ENCODE measurements at places on chromosomes 3 and 15. TPM values are rescaled to one million over a fixed set of nuclear protein-coding genes. Genes with fewer than 3 reads are reported as not detected.

- H3K27ac ChIP-seq: no peak overlapping the region
- no peak overlapping the region for H3K4me3 ChIP-seq
- no peaks in the 10 kb centered on the region for H3K27me3 ChIP-seq
Measured at GRCh38 chr3:152104847-152105415, 163.8 kb upstream of the MBNL1 start.

- H3K4me3 ChIP-seq: no peak overlapping the region
- H3K36me3 ChIP-seq: no peaks in the 10 kb centered on the region
- H3K27ac ChIP-seq: no peak overlapping the region
- peaks cover 6% of the 10 kb centered on the region for H3K4me1 ChIP-seq
- DNase-seq: no peak
Measured at GRCh38 chr3:129007792-129008191, 6.7 kb downstream of the EFCC1 start.

DNA sequence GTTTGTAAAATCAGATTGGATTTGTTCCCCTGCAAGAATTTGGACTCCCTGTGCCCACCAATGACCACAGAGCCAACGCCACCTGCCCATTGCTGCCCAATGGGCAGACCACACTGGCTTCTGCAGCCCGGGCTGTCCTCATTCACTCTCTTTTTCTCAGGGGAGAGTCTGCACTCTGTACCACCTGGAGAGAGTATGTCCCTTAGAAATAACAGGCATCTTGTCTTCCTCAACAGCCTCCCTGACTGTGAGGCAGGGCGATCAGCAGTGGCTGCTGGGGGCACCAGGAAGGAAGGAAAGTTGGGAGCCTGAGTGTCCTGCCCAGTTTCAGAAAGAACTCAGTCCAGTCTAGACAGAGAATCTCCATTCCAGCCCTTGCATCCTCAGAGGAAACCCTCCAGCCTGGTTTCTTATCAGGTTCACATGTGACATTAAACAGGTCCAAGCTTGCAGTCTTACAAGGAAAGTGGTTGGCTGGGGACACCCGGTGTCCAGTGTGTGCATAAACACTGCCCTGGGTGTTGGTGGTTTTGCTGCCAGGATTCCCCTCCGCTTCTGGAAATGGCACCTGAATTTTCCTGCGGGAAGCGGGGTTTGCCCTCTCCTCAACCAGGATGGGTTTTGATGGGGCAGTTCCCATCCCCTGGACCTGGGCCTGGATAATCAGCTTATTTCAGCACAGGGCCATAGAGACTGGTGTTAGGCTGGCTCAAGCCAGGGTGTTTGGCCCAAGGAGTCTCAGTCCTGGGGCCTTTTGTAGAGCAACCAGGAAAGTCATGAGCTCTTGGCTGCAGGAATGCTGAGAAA is 37.2 kb downstream of the SSUH2 start:
- no peak overlapping the region for H3K4me3 ChIP-seq
- H3K27ac ChIP-seq: no peak overlapping the region
- no peaks in the 10 kb centered on the region for H3K36me3 ChIP-seq
- no peaks in the 10 kb centered on the region for H3K4me1 ChIP-seq
- no peak for DNase-seq

Gene THRB
- not detected for polyA plus RNA-seq

DNA sequence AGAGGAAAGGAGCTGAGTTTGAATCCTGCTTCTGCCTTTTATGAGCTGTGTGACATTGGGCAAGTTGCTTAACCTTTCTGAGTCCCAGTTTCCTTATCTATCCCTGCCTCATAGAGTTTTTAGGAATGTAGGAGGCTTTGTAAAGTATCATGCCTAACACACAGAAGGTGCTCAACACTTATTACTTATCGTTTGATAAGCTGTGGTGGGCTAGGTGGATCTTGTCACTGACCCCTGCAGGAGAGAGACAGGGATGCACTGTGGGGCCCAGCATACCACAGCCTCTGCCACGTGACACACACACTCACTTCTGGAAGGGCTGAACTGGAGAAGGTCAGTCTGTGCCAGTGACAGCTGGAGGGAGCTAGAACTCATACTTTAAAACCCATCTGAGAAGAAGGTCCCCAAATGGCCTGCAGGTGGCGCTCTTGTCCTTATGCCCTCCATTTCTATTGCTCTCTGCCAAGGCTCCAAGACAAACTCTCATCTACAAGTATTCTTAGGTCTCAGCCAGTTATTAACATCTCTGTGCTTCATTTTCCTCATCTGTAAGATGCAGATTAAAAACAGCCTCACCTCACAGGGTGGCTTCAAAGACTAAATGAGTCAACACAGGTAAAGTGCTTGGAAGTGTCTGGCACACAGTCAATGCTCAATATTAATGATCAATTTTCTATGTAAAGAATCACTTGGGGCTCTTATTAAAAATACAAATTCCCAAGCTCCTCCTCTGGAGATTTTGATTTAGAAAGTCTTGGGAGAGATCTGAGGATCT is 57.5 kb upstream of the HACD2 start:
- H3K27ac ChIP-seq: no peak overlapping the region
- DNase-seq: peak; percentile 66
- no peaks in the 10 kb centered on the region for H3K27me3 ChIP-seq
- no peak overlapping the region for H3K4me3 ChIP-seq

DNA sequence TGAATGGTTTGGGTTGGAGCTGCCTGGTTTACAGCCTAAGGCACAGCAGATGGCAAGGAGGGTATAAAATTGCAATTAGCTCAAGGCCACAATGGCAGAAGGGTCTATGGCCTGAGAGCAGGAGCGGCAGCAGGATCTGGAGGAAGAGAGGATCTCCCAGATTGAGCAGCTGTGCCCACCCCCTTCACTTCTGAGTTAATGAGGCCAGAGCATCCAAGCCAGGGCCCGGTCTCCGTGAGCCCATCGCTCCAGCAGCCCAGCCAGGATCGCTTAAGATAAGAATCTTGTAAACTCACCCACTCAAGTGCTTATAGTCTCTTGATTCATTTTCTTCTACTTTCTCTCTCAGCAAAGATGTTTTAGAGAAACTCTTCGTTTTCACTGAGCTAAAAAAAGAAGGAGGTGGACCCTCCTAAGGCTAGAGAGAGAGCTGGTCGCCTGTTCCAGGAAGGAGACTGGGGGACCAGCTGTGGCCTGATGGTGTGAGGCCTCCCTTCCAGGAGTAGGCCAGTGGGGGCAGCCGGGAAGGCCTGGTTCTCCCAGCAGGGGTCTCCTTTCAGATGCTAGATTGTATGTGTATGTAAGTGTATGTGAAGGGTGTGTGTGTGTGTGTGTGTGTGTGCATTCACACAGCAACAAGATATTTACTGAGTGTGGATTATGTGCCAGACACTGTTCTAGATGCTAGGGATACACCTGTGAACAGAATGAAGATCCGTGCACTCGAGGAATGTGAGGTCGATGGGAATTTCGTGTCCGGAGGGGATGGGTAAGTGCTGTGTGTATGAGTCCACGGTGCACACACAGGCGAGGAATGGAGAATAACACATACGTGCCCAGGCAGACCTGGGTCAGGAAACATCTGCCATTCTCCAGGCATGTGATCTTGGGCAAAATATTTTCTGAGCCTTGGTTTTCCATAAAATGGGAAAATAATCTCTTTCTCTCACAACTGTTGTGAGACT is 18.6 kb downstream of the MAGEF1 start:
- peaks cover 53% of the 10 kb centered on the region for H3K4me1 ChIP-seq
- no peaks in the 10 kb centered on the region for H3K27me3 ChIP-seq
- H3K27ac ChIP-seq: no peak overlapping the region
- DNase-seq: no peak
- H3K4me3 ChIP-seq: no peak overlapping the region

- no peaks in the 10 kb centered on the region for H3K36me3 ChIP-seq
- peaks cover 9% of the 10 kb centered on the region for H3K4me1 ChIP-seq
- H3K4me3 ChIP-seq: no peak overlapping the region
Measured at GRCh38 chr15:45126535-45127158, 3.0 kb downstream of the DUOXA1 start.

- no peaks in the 10 kb centered on the region for H3K36me3 ChIP-seq
- no peaks in the 10 kb centered on the region for H3K27me3 ChIP-seq
- H3K27ac ChIP-seq: no peak overlapping the region
- H3K4me1 ChIP-seq: no peaks in the 10 kb centered on the region
- no peak for DNase-seq
- no peak overlapping the region for H3K4me3 ChIP-seq
Measured at GRCh38 chr3:97687734-97688133, 76.8 kb upstream of the ARL6 start.

Gene LMAN1L
- polyA plus RNA-seq: not detected

DNA sequence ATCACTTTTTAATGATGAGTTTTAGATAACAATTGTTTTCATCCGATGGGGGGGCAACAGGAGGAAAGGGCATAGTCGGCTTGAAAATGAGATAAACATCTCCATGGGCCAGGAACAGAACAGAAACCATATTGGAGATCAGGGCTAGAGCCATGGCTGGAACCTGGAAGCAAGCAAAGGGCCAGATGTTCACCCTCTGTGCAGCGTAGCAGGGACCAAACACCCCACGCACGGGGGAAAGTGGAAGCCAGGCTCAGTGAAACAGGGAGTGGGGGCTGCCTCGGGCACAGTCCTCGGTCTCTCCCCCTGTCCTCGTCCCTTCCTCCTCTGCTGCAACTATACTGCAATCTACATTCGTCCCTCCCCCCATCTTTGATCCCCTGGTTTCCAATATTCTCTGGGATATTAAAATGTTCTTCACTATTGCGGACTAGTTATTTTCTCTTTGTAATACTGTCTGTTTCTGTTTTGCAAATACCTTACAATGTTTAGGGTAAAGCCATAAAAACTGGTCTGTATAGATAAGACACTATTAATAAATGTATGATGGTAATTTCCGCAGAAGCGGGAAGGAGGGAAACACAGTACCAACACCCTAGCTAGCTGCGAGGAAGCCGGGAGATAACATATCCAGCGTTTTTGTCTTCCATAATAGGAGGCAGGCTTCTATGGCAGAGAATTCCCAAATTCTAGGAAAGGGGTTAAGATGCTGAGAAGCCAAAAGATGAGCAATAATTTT is 121.5 kb downstream of the XXYLT1 start:
- no peaks in the 10 kb centered on the region for H3K36me3 ChIP-seq
- H3K4me1 ChIP-seq: peaks cover 38% of the 10 kb centered on the region
- H3K27me3 ChIP-seq: no peaks in the 10 kb centered on the region
- no peak overlapping the region for H3K27ac ChIP-seq

DNA sequence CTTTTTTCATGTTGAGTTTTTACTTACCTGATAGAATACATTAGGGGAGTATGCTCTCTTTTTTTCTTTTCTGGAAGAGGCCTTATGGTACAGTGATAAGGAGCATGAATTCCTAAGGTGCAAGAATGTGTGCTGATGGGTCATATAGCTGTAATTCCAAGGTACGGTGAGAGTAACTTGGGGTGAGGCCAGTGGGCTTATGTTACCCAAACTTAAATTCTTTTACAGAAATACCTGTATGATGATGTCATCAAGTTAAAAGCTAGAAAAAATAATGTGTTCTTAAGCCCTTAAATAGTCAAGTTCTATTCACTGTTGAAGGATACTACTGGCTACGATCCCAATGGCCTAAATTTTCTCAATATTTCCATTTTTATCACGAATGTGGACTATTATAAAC is 111.2 kb downstream of the GMPS start:
- H3K4me1 ChIP-seq: no peaks in the 10 kb centered on the region
- no peak for DNase-seq
- no peak overlapping the region for H3K27ac ChIP-seq
- H3K4me3 ChIP-seq: no peak overlapping the region

GRCh38 chr3:140303875-140304274 is 368.9 kb downstream of the CLSTN2 start:
- no peaks in the 10 kb centered on the region for H3K36me3 ChIP-seq
- DNase-seq: no peak
- H3K4me3 ChIP-seq: no peak overlapping the region
- H3K4me1 ChIP-seq: no peaks in the 10 kb centered on the region

DNA sequence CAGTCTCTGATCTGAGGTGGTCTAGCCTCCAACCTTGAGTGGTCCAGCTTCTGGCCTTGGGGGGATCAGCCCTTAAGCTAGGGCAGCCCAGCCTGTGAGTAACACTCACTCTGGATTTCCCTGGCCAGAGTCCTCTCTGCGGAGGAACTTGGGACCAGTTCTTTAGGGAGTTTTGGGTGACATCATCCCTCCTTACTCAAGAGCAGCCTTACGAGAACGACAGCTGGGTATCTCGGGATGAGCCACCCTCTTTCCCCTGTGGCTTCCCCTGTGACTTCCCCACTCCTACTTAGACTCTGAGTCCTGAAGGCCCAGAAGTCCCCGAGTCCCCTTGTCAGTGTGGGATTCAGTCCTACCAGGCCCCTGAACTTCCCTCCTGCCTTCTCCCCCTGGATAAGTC is 10.2 kb upstream of the PLXND1 start:
- H3K27ac ChIP-seq: peak overlapping the region; percentile 80
- H3K4me3 ChIP-seq: no peak overlapping the region
- peaks cover 86% of the 10 kb centered on the region for H3K4me1 ChIP-seq
- H3K27me3 ChIP-seq: no peaks in the 10 kb centered on the region
- H3K36me3 ChIP-seq: no peaks in the 10 kb centered on the region

GRCh38 chr3:177800561-177800960 is 603.3 kb upstream of the TBL1XR1 start:
- H3K27ac ChIP-seq: no peak overlapping the region
- DNase-seq: no peak
- H3K4me3 ChIP-seq: no peak overlapping the region
- no peaks in the 10 kb centered on the region for H3K27me3 ChIP-seq
- H3K36me3 ChIP-seq: no peaks in the 10 kb centered on the region
- H3K4me1 ChIP-seq: no peaks in the 10 kb centered on the region

Gene SAMD7
- polyA plus RNA-seq: not detected

DNA sequence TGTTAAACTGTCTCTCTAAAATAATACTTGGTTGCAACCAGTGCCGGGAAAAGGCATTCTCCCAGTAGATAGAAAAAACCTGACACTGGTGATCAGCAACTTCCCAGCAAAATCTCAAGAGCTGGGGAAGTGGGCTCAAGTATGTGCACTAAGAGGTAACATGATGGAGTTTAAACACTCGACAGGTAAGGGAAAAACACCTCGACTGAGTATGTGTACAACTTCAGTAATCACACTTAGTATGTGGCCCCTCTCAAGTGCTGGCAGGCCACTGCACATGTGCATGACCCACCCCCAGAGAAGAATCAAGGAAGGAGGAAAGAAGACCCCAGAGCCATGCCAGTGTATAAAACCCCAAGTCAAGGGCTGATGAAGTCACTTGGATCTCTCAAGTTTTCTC is 27.4 kb downstream of the SPESP1 start:
- no peaks in the 10 kb centered on the region for H3K36me3 ChIP-seq
- H3K4me1 ChIP-seq: no peaks in the 10 kb centered on the region
- H3K4me3 ChIP-seq: no peak overlapping the region
- no peak overlapping the region for H3K27ac ChIP-seq
- no peak for DNase-seq

GRCh38 chr3:66593978-66594377 is 93.2 kb upstream of the LRIG1 start:
- no peaks in the 10 kb centered on the region for H3K36me3 ChIP-seq
- no peaks in the 10 kb centered on the region for H3K4me1 ChIP-seq
- no peak for DNase-seq
- no peak overlapping the region for H3K27ac ChIP-seq
- H3K27me3 ChIP-seq: no peaks in the 10 kb centered on the region

Data from CD14-positive monocyte (primary cell).